ENCODE measurements at places on chromosomes 7 and 10.

- DNase-seq: no peak
Measured at GRCh38 chr7:255721-256361, 34.1 kb upstream of the FOXL3 start.

DNA sequence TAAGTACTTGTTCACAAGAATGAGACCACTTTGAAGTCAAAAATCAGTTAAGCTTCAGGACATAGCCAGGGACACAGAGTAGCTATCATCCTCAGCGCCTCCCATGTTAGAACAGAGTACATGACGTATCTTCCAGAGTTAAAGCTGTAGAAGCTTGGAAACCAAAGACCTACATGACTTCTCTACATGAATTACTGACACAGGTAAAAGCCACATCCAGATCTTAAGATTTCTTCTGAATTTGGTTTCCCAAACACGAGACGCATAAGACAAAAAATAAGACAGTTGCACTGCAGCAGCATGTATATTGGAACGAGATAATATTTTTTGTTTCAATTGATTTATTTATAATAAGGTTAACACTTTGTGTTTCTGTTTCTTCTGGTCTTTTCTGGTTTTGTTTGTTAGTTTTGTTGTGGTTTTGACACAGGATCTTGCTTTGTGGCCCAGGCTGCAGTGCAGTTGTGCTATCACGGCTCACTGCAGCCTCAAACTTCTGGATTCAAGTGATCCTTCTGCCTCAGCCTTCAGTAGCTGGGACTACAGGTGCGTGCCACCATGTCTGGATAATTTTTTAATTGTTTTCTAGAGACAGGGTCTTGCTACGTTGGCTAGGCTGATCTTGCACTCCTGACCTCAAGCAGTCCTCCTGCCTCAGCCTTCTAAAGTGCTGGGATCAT is 10.2 kb upstream of the EPC1 start:
- no peak for DNase-seq

- no peak for DNase-seq
Measured at GRCh38 chr10:5953676-5954075, 23.7 kb downstream of the IL15RA start.

DNA sequence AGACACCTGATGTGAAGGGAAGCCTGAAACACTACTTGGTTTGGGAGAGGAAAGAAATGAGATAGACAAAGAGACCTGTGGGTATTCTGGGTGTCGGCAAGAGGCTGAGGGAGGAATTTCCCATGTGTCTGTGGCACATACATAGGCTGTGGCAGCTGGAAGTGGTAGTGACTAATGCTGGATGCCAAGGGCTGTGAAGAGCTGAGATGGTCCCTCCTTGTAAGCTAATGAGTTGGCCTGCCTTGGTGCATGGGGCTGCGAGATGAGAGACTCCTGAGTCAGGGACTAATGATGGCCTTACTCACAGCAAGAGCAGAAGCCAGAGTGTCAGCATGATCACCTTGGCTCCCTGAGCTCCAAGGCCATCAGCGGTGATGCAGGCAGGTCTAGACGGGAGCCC is 119.0 kb upstream of the EEPD1 start:
- DNase-seq: no peak

- no peak for DNase-seq
Measured at GRCh38 chr7:96182424-96183158, 139.3 kb downstream of the SLC25A13 start.

All from activated CD4-positive, alpha-beta T cell treated with anti-CD3 and anti-CD28 coated beads for 24 hours (primary cell).